ENCODE measurements at places on chromosomes 2 and 18. TPM values are rescaled to one million over a fixed set of nuclear protein-coding genes. Genes with fewer than 3 reads are reported as not detected.

GRCh38 chr2:56211048-56211447 is 27.3 kb downstream of the CCDC85A start:
- DNase-seq = peak; percentile 59

DNA sequence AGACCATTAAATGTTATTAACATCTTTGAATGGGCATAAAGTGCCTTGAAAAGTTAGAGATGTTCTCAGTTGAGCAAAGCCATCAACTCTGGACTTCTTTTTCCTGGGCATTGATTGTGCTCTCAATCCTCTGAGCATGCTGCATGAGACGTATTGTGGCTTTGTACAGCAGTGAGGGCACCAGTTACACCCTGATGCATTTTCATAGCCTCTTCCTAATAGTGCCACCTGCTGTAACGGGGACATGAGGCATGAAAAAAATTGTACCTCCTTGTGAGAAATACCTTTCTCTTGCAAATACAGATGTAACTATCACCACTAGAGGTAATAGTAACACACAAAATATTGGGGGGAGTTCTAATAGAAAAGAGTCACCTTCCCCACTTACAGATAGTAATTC is 697.5 kb downstream of the TMEM182 start:
- no peak for DNase-seq

DNA sequence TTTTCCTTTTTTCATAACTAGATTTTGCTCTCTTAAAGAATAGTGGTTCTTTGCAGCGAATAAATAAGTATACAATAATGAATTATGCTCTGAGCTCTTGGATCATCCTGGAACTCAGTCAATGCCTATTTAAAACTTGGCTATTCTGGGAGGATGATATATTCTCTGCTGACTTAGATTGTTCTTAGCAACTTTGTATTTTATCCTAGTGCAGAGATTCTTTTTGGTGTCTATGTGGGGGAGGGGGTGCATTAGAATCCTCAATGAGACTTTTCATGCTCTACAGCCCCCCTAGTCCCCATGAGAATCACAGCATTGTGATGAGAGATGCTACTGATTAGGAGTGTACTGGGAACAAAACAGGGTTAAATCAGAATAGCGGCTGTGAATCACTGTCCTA is 8.8 kb upstream of the FAM98A start:
- no peak for DNase-seq

DNA sequence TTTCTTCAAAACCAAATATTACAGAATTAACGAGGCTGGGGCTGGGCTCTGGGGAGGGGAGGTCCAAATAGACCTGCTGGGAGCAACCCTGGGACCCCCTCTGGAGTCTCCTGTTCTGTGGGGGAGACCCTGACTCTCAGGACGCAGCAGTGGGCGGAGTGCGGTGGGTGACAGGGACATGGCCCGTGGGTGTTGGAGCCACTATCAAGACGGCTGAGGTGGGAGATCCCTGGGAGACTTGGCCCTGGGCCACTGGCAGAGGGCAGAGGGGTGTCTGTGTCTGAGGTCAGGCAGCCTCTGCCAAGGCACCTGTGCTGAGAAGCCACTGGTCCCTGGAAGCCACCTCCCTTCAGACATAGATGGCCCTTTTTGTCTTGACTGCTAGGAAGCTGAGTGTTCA is 79.5 kb upstream of the CTDP1 start:
- DNase-seq = no peak

DNA sequence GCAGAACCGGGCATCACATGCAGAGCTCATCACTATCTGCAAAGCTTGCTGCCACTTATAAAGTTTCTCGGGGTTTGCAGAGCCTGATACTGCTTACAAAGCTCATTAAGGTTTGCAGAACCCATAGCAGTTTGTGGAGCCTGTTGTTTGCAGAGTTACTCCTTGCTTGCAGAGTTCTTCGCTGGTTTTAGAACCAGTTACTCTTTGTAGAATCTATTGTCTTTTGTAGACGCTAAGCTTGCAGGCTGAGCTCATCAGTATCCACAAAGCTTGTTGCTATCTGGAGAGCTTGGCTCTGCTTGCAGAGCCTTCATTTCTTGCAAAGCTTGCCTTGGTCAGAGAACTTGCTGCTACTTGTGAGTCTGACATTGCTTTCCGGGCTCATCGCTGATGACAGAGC is 106.9 kb downstream of the CELF4 start:
- DNase-seq = no peak

DNA sequence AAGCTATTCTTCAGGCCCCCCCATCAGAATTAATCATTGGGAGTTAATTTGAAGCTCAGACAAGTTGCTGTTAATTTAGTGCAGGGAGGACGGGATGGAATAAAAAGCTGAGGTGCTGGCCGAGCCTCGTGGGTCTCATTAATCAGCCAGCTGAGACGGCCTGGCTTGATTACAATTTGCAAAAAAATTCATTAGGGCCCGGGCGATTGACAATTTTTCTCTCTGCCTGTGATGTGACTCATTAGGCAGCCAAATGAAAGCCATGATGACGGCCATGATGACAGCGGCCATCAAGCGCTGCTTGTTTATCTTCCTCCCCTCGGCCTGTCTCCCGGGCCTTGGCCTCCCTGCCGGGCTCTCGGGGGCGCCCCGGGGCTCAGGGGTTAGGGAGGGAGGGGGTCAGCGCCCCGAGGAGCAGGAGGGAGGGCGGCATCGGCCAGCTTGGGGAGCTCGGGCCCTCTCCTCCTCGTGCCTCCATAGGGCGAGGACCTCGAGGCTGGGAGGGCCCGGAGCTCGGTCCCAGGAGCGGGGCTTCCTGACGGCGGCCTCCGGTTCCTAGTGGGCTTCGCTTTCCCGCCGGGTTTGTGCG is 5.2 kb downstream of the GBX2 start:
- DNase-seq = no peak

DNA sequence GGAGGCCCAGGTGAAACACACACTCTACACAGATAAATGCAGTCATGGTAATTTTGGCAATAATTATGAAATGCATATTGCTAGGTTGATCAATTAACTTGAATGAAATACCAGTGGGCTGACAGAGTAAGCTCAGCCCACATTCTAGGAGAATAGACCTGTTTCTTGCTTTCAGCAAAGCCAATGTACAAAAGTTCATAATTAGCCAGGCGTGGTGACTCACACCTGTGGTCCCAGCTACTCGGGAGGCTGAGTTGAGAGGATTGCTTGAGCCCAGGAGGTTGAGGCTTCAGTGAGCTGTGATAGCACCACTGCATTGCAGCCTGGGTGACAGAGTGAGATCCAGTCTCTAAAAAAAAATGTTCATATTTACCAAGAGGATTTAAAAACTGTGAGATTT is 15.7 kb upstream of the MBP start:
- DNase-seq = no peak

DNA sequence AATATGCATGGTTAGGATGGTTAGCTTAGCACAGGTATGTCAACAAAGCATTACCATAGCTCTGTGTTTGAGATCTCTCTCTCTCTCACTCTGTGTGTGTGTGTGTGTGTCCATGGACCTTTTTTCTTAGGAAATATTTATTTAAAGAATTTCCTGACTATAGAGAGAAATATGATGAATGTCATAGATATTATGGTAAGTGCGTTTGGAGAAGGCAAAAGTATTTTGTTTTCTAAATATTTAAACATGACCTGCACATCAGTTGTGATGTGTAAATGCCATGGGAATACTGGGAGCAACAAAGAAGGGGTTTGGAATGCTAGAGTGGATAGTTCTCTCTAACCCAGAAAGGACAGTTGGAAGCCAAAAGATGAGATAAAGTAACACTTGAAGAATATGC is 3.9 kb upstream of the TMEM178A start:
- DNase-seq = no peak

GRCh38 chr2:197668296-197668695 is 7.1 kb downstream of the RFTN2 start:
- DNase-seq = no peak

- no peak for DNase-seq
These were observed 126.3 kb downstream of the XRCC5 start for GRCh38 chr2:216235462-216235861.

GRCh38 chr18:79932907-79933306 is 18.5 kb downstream of the SLC66A2 start:
- DNase-seq = no peak

CHRNA1 gene
- total RNA-seq = 11.3 TPM

TEKT4 gene
- not detected for total RNA-seq

DSG4 gene
- not detected for total RNA-seq
